ENCODE measurements at places on chromosomes 1 and 21.

DNA sequence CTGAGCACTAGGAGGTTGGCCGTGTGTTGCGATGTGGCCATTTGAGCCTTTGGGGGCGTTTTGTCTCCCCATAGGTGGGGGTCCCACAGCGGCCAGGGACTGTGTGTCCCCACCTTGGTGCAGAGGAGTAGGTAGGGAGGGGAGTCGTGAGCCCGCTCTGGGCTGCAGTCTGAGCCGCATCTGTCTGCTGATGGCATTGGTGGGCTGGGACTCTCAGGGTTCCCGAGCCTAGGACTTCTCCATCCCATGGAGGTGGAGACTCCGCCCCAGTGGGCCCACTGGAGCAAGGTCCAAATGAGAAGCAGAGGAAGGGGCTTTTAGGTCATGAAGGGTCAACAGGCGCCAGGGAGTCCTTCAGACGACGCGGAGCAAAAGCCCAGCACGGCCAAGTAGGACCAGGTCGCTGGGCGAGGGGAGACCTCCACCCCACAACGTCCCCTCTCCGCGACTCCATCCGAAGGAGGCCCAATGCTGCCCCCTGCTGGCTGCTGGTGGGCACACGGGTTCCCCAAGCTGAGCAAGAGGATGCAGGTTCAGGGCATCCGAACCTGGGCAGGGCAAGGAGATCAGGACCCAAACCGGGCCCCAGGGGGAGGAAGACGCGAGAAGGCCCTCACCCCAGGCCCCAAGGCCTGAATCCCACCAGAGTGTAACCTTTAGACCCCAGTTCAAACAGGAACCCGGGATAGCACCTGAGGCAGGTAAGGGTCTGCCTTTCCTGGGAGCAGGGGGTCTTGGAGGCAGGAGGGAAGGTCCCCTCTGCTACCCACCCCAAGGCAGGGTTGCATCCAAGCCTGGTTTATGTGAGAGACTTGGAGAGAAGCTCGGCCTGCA is 14.9 kb downstream of the TTC34 start:
- DNase-seq: no peak

- DNase-seq: peak; percentile 35
Observed at GRCh38 chr1:113835686-113836290, 23.5 kb upstream of the RSBN1 start.

GRCh38 chr21:41427556-41427955 is 1.5 kb downstream of the MX1 start:
- DNase-seq: no peak

- DNase-seq: no peak
Observed at GRCh38 chr1:31828926-31829690, 13.3 kb upstream of the SPOCD1 start.

GRCh38 chr1:204025917-204026707 is 46.8 kb upstream of the SOX13 start:
- no peak for DNase-seq

DNA sequence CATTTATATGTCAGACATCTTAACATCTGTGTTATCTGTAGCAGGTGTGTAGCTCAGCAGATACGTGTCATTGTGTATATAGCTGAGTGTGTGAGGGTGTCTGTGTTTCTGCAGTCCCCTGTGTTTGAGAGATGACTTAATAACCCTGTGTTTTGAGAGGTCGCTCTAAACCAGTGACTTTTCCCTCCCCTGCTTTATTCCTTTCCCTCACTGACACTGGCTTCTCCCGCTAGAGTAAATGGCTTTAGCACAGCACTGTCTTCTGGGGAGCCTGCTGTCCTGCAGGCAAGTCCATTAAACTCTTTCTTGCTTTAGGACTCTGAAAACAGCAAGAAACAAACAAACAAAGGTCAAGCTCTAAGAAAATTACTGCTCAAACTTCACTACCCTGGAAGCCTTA is 53.0 kb downstream of the VANGL1 start:
- DNase-seq: no peak

DNA sequence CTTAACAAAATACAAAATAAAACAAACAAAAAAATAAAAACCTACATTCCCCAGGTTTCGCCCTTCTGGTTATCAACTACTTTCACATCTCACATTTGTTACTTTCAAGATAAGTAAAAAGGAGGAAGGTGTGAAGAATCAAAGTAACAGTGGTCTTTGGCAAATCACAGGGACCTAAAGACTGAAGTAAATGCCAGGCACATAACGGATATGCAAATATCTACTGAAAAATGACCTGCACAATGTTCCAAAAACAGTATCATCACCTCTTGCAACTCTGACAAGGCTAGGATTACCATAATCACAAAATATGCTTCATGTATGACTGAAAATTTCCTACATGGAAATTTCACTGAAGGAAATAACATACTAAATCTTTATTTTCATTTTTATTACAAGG is 29.3 kb downstream of the COP1 start:
- no peak for DNase-seq

GRCh38 chr1:21307210-21307609 is 16.9 kb upstream of the ECE1 start:
- no peak for DNase-seq

- no peak for DNase-seq
Observed at GRCh38 chr1:42891465-42892138, 45.2 kb downstream of the ZNF691 start.

DNA sequence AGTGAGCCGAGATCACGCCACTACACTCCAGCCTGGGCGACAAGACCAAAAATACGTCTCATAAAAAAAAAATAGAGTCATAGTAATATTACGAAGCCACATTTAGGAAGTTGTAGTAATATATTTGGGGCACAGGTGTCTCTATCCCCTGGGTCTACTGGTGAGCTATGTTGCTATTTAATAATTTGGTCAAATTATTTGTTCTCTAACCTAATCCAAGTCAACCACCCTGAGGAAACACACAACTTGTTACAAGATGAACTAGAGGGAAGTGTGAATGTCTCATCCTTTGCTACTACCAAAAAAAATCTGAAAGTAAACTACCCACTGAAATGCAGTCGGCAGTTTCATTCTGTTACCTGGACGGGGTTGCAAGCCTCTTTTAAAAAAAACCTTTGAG is 35.3 kb downstream of the RGS8 start:
- DNase-seq: no peak

- DNase-seq: no peak
Observed at GRCh38 chr1:214316593-214316992, 35.6 kb downstream of the SMYD2 start.

DNA sequence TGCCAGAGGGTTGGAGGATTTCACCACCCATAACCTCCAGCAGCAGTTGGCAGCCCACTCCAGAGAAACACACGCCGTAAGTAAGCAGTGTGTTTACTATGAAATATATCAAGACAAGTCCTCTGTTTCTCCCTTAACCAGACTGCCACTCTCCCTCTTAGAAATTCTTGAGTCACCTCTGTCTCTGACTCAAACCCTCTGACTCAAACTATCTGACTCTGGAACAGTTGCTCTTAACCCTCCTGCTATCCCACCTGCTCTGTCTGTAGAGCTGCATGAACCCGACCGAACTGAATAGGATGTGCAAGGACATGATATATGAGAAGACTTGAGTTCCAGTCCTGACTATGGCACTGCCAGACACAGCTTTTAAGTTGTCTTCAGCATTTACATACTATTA is 14.1 kb downstream of the INPP5B start:
- peak; percentile 34 for DNase-seq

DNA sequence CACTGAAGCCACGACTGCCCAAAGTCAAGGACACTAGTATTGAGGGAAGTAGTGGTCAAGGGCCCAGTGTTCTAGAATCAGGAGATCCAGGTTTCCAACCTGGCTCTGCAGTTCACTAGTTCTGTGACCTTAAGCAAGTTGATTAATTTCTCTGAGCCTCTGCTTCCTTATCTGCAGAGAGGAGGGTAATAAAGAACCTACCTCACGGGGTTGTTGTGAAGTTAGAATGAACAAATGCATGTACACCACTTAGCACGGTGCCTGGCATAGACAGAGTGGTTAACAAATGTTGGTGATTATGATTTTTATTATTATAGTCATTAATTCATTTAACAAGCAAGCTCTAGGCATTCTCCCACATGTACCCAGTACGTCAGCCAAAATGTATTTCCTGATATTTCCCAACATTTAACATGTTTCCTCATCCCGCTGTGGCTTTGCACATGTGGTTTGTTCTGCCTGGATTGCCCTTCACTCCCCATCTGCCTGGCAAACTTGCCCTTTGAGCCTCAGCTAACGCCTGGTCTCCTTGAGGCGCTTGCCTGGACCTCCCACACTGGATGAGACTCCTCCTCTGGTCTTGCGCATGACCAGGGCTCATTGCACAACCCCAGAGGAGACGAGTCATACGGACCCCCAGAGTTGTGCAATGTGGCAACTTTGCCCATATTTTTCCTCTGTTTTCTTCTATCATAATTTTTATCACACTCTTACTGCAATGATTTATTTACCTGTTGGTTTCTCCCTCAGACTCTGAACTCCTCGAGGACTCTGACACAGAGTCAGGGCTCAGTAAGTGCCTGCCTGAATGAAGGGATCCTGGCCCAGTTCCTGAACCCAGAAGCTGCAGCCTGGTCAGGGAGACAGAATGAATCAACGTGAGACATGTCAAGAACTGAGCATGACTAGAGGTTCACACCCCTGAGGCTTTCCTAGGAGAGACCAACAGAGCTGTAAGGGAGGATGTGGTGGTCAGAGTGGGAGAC is 20.7 kb upstream of the MFSD2A start:
- DNase-seq: peak; percentile 97
